ENCODE measurements at places on chromosomes 5 and 9. TPM values are rescaled to one million over a fixed set of nuclear protein-coding genes. Genes with fewer than 3 reads are reported as not detected.

GRCh38 chr5:131644822-131645221, 9.8 kb upstream of the RAPGEF6 start:
- H3K36me3 ChIP-seq, result peaks cover 7% of the 10 kb centered on the region
- no peaks in the 10 kb centered on the region for H3K27me3 ChIP-seq
- H3K4me3 ChIP-seq, result no peak overlapping the region
- H3K4me1 ChIP-seq, result peaks cover 3% of the 10 kb centered on the region
- no peak overlapping the region for H3K27ac ChIP-seq

DNA sequence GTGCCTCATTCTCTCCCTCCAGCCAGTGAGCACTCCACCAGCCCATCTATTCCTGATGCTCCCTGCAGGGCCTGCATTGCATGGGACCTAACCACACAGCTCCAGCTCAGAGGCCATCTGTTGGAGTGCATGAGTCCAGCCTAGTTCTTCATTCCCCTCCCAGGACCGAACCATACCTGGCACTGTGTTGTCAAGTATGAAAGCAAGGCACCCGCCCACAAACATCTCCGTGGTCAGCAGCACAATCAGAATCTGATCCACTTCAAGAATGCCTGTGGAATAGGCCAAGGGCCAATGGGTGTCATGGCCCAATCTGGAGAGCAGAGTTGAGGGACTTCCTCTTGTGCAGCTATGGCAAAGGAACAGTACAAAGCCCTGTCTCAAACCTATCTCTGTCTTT, 5.9 kb downstream of the SLC23A1 start:
- peaks cover 13% of the 10 kb centered on the region for H3K36me3 ChIP-seq
- H3K4me1 ChIP-seq, result peaks cover 7% of the 10 kb centered on the region
- no peak overlapping the region for H3K27ac ChIP-seq

DNA sequence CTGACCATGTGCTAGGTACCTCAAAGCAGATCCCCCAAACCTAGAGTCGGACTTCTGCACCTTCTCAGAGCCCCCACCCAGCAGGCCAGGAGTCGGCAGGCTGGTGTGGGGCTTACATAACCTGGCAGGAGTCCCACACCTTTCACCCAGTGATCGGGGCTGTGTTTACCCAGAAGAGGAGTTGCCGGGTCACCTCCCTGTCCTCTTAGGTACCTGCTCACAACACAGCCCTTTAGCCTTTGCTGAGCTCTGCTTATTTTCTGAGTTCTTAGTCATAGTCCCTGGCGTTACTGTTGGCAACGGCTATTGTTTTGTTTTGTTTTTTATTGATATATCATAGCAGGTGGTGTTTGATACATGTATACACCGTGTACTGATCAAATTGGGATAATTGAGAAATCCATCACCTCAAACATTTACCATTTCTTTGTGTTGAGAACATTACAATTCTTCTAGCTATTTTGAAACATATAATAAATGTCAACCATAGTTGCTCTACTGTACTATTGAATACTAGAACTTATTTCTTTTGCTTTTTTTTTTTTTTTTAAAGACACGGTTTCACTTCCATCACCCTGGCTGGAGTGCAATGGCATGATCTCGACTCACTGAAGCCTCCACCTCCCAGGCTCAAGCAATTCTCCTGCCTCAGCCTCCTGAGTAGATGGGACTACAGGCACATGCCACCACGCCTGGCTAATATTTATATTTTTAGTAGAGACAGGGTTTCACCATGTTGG, 10.4 kb upstream of the EEIG1 start:
- no peak overlapping the region for H3K4me3 ChIP-seq
- no peaks in the 10 kb centered on the region for H3K27me3 ChIP-seq
- no peaks in the 10 kb centered on the region for H3K36me3 ChIP-seq
- H3K27ac ChIP-seq, result peak overlapping the region; percentile 66
- peaks cover 32% of the 10 kb centered on the region for H3K4me1 ChIP-seq

DNA sequence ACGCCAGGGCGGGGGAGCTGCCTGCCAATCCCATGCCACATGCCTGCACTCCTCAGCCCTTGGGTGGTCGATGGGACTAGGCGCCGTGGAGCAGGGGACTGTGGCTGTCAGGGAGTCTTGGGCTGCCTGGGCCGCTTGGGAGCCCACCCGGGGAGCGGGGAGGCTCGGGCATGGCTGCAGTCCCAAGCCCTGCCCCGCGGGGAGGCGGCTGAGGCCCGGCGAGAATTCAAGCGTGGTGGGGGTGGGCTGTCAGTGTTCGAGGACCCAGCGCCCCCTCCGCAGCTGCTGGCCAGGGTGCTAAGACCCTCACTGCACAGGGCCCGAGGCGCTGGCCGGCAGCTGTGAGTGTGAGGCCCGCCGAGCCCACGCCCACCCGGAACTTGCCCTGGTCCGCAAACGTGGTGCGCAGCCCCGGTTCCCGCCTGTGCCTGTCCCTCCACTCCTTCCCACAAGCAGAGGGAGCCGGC, 83.2 kb upstream of the DMRTA1 start:
- H3K27ac ChIP-seq, result no peak overlapping the region
- H3K27me3 ChIP-seq, result no peaks in the 10 kb centered on the region
- H3K4me1 ChIP-seq, result no peaks in the 10 kb centered on the region
- no peak overlapping the region for H3K4me3 ChIP-seq
- no peaks in the 10 kb centered on the region for H3K36me3 ChIP-seq

DNA sequence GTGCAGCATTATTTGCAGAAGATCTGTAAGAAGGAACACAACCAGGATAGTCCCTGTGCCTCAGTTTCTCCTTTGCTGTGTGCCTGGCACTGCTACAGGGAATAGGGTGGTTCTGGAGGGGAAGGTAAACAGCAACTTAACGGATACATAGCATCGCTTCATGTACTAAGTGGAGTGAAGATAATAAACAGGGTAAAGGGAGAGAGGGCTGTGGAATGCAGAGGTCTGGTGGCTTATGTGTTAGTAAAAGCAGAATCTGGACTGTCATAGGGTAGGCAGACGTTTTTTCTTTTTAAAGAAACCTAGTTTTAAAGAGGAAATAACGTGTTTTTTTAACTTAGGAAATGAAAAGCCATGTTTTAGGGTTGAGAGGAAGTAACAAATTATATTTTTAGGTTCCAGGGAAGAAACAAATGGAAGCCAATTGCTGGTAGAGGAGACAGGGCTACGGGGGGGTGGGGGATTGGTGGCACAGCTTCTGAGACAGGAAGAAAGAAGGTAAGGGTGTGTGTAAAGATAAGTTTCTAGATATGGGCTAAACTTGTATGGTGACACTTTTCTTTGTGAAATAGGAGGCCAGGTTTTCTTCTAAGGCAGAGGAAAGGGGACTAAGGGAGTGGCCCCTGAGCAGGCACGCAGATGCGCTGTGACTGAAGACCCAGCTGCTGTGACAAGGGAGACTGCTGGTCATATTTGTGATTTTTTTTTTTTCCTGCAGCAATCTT, 1.3 kb downstream of the GNG10 start:
- peak overlapping the region; percentile 85 for H3K27ac ChIP-seq
- peaks cover 15% of the 10 kb centered on the region for H3K4me1 ChIP-seq
- H3K27me3 ChIP-seq, result no peaks in the 10 kb centered on the region
- no peak for DNase-seq
- peaks cover 5% of the 10 kb centered on the region for H3K36me3 ChIP-seq
- peak overlapping the region; percentile 94 for H3K4me3 ChIP-seq

- H3K36me3 ChIP-seq, result peaks cover 13% of the 10 kb centered on the region
- no peak for DNase-seq
- no peaks in the 10 kb centered on the region for H3K27me3 ChIP-seq
- H3K4me1 ChIP-seq, result no peaks in the 10 kb centered on the region
Observed at GRCh38 chr9:137783521-137783920, 94.1 kb upstream of the CACNA1B start.

Gene NIM1K
- total RNA-seq, result not detected

Gene ISL1
- total RNA-seq, result not detected

Gene LCN9
- not detected for total RNA-seq

Gene LCNL1
- 0.08 TPM for total RNA-seq
